ENCODE measurements at places on chromosomes 1 and 21.

GRCh38 chr1:4726620-4727341 lies 72.4 kb downstream of the AJAP1 start:
- DNase-seq, result no peak

GRCh38 chr1:63777286-63777685 lies 3.5 kb downstream of the ROR1 start:
- DNase-seq, result no peak

GRCh38 chr1:5456090-5456811 lies 536.0 kb downstream of the NPHP4 start:
- no peak for DNase-seq

DNA sequence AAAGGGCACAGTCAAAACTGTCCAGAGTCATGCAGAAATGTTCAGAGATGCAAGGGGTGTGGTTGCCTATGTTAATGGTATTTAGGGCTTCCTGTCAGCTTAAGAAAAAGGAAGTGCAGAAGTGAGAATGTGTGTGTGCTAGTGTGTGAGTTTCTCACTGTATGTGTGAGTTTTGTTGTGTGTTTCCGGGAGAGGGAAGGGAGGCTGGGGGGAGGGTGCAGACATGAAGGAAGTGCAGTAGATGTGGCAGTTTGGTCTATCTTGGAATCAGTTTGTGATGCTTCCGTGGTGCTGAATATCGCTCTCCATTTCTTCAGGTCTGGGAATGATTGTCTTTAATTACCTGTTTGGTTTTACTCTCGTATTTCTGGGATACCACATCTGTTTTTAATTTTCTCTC lies 16.5 kb upstream of the ATP6V1G3 start:
- no peak for DNase-seq

DNA sequence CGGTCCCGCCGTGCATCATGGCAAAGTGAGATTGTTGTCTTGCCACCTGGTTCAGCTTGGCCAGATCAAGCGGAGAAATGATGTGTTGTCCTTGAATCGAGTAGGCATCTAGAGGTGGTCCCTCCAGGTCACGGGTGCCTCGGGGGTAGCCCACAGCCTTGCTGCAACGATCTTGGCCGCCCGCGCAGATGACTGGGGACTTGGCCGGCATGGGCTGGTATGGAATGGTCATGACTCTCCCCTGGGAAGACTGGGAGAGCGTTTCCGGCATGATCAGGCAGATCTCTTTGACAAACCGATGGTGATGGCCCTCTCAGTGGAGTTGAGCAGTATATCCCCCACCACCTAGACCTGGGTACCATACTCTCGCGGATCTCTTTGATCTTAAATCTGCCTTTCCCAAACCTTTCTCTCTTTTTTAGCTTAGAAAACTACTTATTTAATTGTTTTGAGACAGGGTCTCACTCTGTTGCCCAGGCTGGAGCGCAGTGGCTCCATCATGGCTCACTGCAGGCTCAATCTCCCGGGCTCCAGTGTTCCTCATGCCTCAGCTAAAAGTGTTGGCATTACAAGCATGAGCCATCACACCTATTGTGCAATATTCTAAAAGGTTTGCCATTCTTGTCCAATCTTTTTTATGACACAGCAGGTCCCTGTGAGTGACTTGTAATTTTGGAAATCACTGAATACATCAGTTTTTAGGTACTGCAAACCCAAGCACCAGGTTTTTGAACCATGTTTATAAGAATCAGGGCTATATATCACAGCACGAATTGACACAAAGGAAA lies 9.4 kb upstream of the ELAPOR1 start:
- no peak for DNase-seq

DNA sequence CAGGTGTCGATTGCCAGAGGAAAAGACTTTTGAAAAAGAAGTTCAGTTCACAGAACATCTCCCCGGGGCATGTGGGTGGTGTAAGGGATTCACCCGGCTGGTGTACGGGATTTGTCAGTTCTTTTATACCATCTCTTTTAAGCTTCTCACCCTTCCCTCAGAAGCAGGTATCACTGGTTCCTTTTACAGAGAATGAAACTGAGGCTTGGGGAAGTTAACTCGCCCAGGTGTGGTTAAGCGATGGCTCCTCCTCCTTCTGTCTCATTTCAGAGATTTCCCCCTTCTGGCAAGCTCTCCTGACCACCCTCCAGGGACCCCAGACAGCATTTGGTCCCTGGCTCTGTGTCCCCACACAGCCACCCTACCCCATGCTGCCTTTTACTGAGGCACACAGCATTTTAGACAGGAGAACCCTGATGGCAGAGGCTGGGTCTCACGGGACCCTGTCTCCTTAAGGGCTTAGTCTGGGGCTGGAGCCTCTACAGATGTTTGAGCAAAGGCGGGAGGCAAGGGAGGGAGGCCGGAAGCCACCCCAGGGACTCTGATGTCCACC lies 2.8 kb upstream of the ECE1 start:
- DNase-seq, result no peak

GRCh38 chr1:212699625-212700222 lies at the start of gene BATF3:
BATF3 (minus strand) TSS chr1:212699840; CDS start chr1:212699762, 78 bp downstream.
- peak; percentile 50 for DNase-seq

DNA sequence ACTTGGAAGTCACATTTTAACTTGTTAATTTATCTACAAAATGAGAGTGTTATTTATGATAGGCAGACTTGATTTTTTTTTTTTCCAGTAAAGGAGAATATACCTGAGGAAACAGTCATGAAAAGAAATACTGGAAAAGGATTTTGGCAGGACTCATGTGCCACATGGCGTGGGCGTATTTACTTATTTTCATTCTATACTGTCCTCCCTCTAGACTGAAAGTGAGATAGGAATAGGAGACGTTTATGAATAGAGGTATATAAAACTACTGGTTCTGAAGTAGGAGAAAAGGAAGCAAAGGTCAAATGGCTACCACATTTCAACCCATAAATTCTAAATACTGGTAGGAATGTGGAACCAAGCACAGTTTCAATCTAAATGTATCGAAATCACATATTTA lies 94.8 kb upstream of the MPC2 start:
- no peak for DNase-seq
